T-helper 17 cell (primary cell): ENCODE measurements at places on chromosomes 7 and 10.

DNA sequence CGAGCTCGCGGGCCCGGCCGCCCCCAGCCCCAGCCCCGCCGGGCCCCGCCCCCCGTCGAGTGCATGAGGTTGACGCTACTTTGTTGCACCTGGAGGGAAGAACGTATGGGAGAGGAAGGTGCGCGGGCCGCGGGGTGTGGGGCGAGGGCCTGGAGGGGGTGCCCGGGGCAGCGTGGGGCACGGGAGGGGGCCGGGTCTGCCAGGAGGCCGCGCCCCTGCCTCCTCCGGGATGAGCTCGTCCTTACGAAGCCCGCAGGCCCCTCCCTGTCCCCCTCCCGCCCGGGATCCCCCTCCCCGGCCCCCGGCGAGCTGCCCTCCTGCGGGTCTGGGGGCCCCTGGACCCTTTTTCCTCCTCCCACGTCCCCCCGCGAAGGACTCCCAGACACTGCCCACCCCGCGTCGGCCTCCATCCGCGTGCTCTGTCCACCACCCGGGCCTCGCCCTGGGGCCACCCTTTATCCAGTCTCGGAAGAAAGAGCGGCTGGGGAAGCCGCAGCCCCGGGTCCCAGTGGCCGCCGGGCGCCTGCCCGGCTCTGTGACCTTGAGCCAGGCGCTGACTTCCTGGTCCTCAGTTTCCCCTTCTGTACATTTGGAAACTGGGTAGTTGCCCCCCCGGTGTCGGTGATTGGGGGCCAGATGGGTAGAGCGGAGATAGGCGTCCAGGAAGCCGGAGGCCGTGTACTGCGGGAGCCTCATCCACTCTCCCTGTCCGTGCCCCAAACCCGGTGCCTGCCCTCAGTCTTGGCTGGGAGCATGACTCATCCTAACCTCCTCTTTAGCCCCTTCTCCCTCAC is 521 bp downstream of the LIMK1 start:
- DNase-seq = no peak

GRCh38 chr7:116522247-116522646 is 2.6 kb upstream of the CAV1 start:
- no peak for DNase-seq

GRCh38 chr7:115078851-115079250 is 157.0 kb downstream of the MDFIC start:
- no peak for DNase-seq

- DNase-seq = no peak
Observed at GRCh38 chr10:100968863-100969186, 479 bp upstream of the SEMA4G start.

GRCh38 chr10:120145107-120145506 is 252.6 kb downstream of the SEC23IP start:
- DNase-seq = no peak

- no peak for DNase-seq
Observed at GRCh38 chr10:34219753-34220548, 595.1 kb downstream of the PARD3 start.

DNA sequence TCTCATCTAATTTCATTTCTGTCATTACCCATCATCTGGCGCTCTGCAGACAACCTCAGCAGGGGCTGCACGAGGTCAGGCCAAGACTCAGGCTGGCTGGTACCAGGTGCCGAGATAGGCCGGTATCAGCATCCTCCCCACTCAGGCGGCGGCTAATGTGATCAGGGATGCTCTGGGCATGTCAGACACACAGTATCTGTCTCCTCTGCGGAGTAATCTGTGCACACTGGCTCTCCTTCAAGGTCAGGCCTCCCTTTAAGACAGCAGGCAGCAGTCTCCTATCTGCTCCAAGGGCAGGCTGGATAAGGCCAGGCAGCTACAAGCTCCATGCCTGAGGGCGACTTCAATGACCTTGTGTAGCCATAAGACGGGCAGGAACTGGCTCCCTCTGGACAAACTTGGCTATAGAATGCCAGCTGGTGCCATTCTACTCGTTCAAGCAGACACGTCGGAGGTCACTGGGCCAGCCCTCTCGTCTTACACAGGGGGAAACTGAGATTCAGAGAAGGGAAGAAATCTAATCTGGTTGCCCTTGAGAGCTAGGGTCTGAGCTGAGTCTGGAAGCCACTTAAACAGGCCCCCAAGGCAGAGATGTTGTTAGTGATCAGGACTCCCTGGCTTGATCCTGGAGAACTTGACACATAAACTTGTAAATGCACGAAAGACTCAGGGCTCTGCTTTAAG is 59.3 kb downstream of the ARHGAP22 start:
- DNase-seq = no peak

DNA sequence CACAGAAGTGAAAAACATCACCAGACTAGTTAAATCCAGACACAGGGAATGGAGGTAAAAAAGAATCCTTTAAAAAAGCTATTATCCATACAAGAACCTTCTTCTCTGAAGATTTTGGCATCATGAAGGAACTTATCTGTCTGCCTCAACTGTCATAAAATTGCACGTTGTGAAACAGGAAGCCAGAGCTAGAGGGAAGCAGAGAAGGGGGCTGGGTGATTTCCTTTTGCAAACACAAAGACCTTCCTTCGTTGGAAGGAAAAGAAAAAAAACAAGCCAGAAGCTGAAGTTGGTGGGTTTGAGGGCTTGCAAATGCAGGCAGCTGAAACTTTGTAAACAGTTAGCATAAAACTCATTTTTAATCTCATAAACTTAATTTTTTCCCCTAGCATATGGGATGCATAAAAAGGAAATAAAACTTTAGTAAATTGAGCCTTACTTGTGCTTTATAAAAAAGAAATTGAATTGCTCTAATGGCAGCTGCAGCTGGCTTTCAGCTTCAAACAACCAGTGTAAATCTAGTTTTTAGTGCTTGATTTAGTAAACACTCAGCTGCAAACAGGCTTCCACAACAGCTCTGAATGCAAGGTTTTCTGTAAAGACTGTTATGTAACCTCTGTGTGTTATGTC is 101.6 kb downstream of the OTUD1 start:
- DNase-seq = no peak

- DNase-seq = no peak
Observed at GRCh38 chr10:15541376-15541775, 170.3 kb upstream of the FAM171A1 start.

GRCh38 chr10:21510241-21511094 is 15.0 kb downstream of the SKIDA1 start:
- no peak for DNase-seq

GRCh38 chr10:113594652-113595051 is 41.8 kb downstream of the HABP2 start:
- no peak for DNase-seq

DNA sequence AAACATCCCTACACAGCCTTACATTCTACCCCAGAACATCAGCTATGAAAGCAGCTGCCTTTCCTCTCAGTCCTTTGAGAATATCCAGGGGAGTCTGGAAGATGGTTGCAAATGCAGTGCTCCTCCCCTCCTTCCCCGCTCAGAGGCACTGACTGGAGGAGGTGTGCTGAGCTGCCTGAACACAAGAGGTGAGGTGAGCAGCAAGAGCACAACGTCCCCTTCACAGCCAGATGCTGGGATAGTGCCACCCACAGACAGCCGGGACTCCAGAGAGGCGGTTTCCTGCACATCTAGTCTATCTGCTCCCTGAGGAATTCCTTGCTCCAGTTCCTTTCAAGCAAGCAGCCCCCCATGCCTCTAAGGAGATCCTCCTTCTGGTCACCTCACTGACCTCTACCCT is 74.2 kb downstream of the EZH2 start:
- DNase-seq = no peak

DNA sequence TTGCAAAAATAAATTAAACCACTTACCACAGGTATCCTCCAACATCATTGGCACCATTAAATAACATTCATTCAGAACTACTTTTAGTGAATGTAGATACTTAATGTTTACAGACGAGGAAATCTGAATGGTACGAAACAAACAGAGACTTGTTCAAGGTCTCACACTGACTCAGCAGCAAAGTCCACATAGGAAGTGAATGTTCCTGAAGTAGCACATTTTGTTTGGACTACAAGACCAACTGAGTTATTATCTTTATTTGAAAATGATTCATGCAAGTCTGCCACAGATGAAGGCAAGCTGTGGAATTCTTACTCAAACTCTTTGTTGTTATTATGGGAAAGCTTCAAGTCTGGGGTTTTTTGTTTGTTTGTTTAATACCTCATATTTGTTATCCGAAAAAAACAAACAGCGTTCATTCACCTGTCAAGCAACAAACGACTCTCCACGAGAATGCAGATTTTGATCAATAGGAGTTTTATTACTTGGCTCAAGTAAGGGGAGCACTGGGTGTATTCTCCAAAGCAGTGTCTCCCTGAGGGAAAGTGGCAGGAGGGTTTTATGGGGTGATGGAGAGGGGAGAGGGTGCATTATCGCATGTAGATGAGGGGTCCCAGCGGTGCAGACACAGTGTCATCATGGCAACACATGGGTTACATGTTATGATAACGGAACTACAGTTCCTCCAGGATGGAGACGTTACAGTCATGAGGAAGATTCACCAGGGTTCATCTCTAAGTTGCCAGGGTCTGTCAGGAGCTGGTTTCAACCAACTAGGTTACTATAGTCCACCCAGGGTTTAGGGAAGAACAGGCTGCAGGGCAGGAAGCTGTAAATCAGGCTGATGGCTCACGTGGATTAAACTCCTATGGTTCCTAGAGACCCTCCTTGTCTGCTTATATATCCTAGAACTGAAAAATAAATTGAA is 147.7 kb upstream of the AKR1E2 start:
- no peak for DNase-seq

GRCh38 chr7:99078416-99078815 is 65.5 kb downstream of the SMURF1 start:
- no peak for DNase-seq

DNA sequence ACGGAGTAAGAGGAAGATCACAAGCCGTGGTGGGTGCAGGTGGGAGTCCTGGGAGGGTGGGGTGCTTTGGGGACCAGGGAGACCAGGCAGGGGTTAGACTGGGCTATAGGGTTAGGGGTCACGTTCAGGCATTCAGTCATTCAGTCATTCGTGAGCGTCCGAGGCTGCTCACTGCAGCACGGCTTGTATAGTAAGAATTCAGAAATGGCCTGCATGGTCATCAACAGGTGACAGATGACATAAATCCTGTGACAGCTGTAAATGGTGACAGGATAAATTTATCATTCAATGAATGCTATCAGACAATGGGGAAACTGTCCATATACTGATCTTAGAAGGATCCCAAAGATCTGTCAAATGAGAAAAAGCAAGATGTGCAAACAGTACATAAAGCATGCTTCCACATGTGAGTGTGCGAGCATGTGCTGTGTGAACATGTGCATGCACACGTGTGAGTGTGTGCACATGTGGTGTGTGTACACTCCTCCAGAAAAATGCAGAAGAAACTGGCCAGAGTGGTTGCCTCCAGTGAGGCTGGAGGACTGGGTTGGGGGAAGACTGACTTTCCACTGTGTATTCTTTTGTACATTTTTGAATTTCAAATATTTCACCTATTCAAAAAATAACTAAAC is 32.0 kb upstream of the SMARCD3 start:
- DNase-seq = no peak

- no peak for DNase-seq
Observed at GRCh38 chr10:60591119-60591518, 187.2 kb upstream of the CDK1 start.

DNA sequence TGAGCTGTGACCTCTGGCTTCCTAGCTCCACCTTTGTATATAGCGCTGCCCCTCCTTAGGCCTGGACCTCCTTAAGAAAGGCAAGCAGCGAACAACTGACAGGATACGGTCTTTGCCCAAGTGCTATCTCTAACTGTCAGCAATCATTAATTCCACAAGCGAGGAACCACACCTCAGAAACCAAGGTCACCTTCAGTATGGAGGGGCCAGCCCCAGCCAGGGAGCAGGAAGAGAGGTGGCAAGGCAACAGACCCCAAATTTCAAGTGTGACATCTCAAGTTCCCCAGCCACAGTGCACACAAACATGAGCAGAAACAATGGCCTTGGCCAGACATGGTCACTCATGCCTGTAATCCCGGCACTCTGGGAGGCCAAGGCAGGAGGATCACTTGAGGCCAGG is 4.8 kb upstream of the AOC1 start:
- no peak for DNase-seq

DNA sequence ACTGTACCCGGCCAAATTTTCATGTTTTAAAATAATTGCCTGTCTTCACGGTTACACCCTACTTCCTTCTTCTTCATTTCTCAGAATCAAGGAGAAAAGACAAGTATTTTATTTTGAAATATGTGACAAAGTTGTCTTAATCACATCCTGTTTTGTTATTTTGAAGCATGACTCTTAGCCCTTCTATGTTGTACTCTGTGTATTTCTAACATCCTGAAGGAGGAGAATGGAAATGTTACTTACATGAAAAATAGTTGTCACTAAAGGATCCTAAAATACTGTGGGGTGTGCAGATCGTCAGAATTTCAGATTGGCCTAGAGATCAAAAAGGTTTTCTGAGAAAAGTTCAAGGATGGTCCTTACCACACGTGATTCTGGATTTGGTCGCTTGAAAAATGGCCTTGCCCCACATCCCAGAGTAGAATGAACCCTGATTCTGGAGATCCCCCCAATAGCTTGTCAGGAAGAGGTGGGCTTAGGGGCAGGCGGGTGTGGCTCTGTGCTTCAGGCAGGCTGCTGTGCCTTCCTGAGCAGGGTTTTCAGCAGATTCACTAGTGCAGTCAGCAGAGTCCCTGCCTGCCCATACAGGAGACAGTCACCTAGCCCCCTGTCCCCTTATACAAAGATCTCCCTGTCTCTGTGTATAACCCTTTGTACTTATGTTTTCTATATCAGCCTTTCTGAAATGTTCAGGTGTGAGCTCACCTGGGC is 8.6 kb downstream of the UPP1 start:
- DNase-seq = no peak

- no peak for DNase-seq
Observed at GRCh38 chr10:33753389-33753788, 418.9 kb upstream of the NRP1 start.

DNA sequence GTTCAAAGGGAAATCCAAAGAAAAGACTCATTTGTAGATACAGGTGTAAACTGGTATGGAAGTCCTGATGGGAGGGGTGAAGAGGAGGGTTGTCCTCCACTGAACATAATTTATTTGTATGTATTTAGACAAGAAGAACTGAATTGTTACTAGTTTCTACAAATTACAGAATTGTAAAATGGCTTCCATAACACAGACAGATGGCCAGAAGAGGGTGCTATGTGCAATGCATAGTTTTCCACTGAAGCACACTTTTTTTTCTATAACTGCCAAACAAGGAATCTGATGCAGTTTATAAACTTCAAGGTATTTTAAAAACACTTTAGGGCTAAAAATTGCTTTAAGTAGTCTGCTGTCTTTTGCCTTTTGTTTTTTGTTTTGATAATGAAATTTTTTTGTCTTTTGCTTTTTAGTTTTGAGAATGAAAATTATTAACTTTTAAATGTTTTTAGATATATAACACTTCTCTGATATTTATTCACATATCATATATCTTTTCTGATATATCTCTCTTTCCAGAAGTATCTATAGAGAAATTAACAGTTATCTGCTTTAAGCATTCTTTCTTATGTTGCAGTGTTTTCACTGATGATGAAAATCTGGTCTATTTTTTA is 58.5 kb downstream of the PHYHIPL start:
- no peak for DNase-seq

- no peak for DNase-seq
Observed at GRCh38 chr7:157971501-157971900, 616.1 kb downstream of the PTPRN2 start.
